ENCODE measurements at places on chromosomes 5 and 9. TPM values are rescaled to one million over a fixed set of nuclear protein-coding genes. Genes with fewer than 3 reads are reported as not detected.

MAMDC2 gene
- 18.1 TPM for total RNA-seq

NELFB gene
- total RNA-seq = 39.5 TPM

LRRC19 gene
- total RNA-seq = not detected

IL5 gene
- total RNA-seq = not detected

GRCh38 chr5:75463726-75464125, 47.7 kb downstream of the CERT1 start:
- DNase-seq = no peak
- H3K36me3 ChIP-seq = no peaks in the 10 kb centered on the region
- H3K27ac ChIP-seq = peak overlapping the region; percentile 38
- H3K27me3 ChIP-seq = no peaks in the 10 kb centered on the region

DNA sequence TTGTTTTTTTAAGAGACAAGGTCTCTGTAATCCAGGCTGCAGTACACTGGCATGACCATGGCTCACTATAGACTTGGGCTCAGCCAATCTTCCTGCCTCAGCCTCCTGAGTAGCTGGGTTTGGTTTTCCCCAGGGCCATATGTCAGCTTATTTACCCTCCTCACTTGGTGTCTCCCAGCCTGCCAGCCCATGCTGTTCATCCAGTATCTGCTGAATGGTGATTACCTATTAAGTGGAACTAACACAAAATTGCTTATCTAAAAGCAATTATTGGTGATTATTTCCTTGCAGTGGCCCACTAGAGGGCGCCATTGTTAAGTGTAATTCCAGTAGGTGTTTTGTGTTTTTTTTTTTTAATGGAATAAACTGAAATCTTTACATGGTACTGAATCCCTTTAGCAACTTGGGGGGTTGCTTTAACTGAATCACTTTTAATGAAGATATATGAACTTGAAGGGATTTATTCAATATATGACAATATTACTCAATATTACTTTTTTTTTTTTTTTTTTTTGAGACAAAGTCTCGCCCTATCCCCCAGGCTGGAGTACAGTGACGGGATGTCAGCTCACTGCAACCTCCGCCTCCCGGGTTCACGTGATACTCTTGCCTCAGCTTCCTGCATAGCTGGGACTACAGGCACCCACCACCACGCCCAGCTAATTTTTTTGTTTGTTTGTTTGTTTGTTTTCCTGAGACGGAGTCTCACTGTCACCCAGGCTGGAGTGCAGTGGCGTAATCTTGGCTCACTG, 13.8 kb downstream of the EXOSC2 start:
- no peaks in the 10 kb centered on the region for H3K27me3 ChIP-seq
- peaks cover 10% of the 10 kb centered on the region for H3K4me1 ChIP-seq
- peaks cover 8% of the 10 kb centered on the region for H3K36me3 ChIP-seq
- no peak for DNase-seq
- H3K27ac ChIP-seq = no peak overlapping the region
- no peak overlapping the region for H3K4me3 ChIP-seq

DNA sequence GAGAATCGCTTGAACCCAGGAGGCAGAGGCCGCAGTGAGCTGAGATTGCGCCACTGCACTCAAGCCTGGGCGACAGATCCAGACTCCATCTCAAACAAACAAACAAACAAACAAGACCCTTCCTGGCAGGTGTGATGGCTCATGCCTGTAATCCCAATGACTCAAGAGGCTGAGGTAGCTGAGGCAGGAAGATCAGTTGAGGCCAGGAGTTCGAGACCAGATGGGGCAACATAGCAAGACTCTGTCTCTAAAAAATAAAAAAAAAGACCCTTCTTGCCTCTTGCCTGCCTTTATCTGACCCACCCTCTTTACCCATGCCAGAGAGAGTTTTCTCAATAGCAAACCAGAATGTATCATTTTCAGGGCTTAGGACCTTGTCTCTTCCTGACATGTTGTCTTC, 8.8 kb upstream of the PANK3 start:
- H3K4me3 ChIP-seq = no peak overlapping the region
- DNase-seq = no peak
- H3K27ac ChIP-seq = no peak overlapping the region
- H3K36me3 ChIP-seq = no peaks in the 10 kb centered on the region

- H3K36me3 ChIP-seq = no peaks in the 10 kb centered on the region
- H3K4me3 ChIP-seq = peak within 1 kb of the TSS; percentile 62
- H3K4me1 ChIP-seq = peaks cover 3% of the 10 kb centered on the region
- peak; percentile 21 for DNase-seq
- peak within 1 kb of the TSS; percentile 90 for H3K27ac ChIP-seq
Measured at GRCh38 chr5:88883059-88883835, at the start of gene MEF2C. Gene MEF2C (minus strand): TSS chr5:88883184. CDS start chr5:88823788, 59,396 bp downstream.

DNA sequence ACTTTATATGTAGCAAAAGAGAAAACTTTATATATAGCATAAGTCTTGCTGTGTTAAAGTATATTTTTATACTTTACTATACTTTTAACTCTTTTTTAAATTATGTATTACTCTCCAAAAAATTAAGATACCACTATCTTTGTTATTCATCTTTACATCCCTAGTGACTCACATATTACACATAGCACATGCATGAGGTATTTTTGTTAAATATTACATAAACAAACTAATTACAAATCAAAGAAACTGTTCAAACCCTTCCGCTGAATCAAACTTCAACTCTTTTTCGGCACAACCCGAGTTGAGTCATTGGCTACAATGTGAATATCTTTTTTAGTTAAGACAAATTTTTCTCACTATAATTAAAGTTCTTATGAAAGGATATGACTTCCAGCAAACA, 32.1 kb downstream of the NADK2 start:
- no peaks in the 10 kb centered on the region for H3K27me3 ChIP-seq
- H3K4me1 ChIP-seq = no peaks in the 10 kb centered on the region
- DNase-seq = no peak
- no peaks in the 10 kb centered on the region for H3K36me3 ChIP-seq
- no peak overlapping the region for H3K27ac ChIP-seq

DNA sequence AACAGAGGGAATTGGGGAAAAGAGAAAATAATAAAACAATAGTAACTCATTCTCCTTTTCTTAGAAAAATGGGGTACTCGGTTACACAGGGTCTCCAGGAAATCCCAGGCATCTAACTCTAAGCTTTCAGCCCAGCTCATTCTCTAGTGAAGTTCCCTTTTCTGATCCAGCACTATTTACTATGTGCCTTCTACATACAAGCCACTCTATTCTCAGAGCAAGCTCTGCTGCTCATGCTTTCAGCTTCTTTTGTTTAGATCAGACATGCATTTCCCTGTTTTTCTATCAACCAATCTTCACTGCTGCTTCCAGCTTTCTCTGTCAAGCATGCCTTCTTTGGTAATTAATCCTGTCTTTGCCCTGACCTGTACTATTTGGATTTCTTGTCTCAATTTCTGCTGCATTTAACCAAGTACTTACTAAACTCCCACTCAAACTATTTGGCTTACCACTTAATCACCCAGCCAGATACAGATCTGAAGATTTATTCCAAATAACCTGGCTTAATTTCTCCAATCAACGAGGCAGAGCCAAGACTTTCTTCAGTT, 25.3 kb downstream of the OSMR start:
- DNase-seq = no peak
- H3K36me3 ChIP-seq = peaks cover 32% of the 10 kb centered on the region
- H3K27me3 ChIP-seq = no peaks in the 10 kb centered on the region
- H3K27ac ChIP-seq = peak overlapping the region; percentile 70
- peaks cover 48% of the 10 kb centered on the region for H3K4me1 ChIP-seq

All from esophagus squamous epithelium (tissue), 5 donors.